Frontal cortex (tissue), 4 donors: ENCODE measurements at places on chromosomes 5 and 9.

GRCh38 chr5:73284220-73284795 is 111.3 kb downstream of the TMEM174 start:
- DNase-seq: no peak

GRCh38 chr5:165201771-165202518 is 1696.5 kb downstream of the MAT2B start:
- no peak for DNase-seq

GRCh38 chr5:150492621-150493020 is 15.3 kb upstream of the NDST1 start:
- DNase-seq: no peak

DNA sequence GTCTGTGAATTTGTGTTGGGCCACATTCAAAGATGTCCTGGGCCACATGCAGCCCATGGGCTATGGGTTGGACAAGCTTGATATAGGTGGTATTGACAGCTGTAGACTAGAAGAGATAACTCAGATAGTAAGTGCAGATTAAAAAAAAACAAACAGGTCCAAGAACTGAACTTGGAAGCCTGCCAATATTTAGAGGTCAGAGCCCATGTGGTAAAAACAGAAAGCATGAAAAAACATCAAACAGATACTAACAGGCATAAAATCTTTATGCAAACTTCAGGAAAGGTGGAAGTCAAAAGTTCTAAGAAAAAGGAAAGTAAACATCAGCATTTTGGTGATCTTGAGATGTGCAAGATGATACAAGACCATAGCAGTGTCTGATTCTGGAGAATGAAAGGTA is 155.1 kb upstream of the NR4A3 start:
- DNase-seq: no peak

GRCh38 chr5:157744051-157745011 is 819 bp downstream of the LSM11 start:
- DNase-seq: peak; percentile 45

GRCh38 chr5:81893961-81894360 is 77.9 kb upstream of the ATG10 start:
- DNase-seq: no peak

GRCh38 chr5:160837211-160837610 is 14.8 kb downstream of the ATP10B start:
- DNase-seq: no peak

DNA sequence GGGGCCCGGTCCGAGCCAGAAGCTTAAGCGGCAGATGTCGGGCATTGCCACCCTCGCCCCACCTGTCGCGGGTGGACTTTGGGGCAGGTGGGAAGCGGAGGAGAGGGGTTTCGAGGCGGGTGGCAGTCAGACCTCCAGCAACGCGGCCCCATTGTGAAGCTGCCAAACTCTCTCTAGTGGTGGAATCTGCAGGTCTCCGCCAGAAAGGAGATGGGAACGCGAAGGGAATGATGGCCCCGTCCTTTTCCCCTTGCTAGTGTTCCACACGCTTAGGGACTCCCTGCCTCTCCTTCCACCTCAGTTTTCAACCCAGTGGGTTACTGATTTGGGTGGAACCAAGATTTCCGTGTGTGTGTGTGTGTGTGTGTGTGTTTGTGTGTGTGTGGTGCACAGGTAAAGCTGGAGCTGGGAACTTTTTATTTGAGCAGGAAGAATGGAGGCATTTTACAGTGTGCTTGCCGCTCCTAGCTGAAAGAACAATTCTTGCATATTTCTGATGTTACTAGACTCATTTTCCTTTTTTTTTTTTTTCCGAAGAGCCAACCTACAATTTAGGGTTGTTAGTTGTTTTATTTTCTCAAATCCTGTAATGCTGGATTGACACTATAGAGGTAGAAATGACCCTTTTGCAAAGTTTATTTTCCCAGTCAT is 1.3 kb downstream of the MACIR start:
- DNase-seq: no peak

- no peak for DNase-seq
Measured at GRCh38 chr5:63400079-63400478, 562.2 kb downstream of the HTR1A start.

GRCh38 chr9:28720746-28721145 is 1147.5 kb upstream of the C9orf72 start:
- DNase-seq: no peak

- no peak for DNase-seq
Measured at GRCh38 chr5:94228791-94229190, 389.6 kb downstream of the KIAA0825 start.

GRCh38 chr5:92652756-92653155 is 928.3 kb downstream of the NR2F1-AS1 start:
- no peak for DNase-seq

GRCh38 chr9:123562844-123563346 is 206.9 kb downstream of the CRB2 start:
- DNase-seq: no peak

DNA sequence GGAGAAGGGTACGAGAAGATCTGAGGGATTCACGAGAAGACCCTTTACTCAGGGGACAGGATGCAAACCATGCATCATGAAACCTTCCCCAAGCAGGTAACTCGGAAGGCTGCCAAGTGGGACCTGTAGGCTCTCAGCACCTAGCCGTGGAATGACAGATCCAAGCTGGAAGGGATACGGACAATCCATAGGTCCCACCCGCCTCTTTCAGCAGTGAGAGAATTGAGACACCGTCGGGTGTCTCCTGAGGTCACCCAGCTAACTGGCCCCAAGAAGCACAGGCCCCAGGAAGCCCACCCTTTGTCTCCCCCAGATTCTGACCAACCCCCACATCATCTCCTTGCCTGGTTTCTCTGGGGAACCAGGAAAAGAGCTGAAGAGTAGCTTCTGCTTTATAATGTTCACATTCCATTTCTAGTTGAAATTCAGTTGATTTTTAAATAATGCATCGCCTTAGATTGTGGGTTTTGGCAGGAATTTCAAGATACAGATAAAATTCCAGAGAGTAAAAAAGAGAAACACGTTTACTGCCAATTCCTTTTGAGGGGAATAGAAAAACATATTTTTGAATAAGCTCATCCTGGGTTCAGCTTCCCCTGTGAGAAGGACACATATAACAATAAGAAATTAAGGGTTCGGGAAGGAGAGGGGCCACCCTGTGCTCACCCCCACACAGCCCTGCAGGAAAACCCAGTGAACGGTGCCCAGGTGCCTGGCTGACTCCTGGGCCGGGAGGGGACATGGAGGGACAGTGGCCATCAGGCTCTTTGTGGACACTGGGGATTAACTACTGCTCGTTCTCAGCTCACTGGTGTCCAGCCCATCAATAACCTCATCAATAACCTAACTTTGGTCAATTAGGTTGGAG is 51.1 kb downstream of the NSUN2 start:
- DNase-seq: no peak

DNA sequence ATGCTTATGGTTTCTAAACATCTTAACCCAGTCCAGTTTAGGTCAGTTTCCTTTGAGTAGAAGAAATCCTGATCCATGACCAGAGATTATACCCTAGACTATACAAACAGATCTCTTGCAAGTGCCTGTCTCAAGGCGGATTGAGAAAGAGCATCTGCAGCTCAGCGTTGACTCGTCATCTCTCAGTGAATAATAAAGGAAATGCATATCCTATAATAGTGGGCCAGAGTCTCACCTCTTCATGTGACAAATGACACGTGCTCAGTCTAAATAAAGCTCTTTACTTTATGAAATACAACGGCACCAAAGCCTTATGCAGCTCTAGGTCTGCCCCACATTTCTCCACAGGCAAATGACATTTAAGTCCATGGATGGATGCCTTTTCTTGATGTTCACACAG is 179.4 kb upstream of the NR3C1 start:
- DNase-seq: no peak

- no peak for DNase-seq
Measured at GRCh38 chr5:139243425-139243970, 45.3 kb upstream of the SIL1 start.

GRCh38 chr5:136679233-136679632 is 313.9 kb upstream of the TRPC7 start:
- no peak for DNase-seq

DNA sequence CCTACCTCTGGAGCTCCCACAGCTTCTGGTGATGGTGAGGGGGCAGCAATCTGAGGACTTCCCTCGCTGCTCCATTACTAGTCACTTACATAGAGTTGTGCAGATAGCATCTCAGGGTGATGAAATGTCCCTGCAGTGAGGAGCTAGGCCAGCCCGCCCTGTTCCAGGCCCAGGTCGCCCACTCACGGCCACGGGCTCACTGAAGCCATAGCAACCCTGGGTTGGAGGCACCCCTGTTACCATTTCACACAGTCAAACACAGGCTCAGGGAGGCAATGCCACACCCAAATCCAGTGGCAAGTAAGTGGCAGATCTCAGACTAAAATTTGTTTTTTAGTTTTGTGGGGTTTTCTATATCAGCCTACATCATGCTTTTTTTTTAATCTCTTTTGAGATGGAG is 19.6 kb downstream of the SH2D3C start:
- DNase-seq: no peak

GRCh38 chr9:16469184-16469583 is 401.3 kb downstream of the BNC2 start:
- no peak for DNase-seq

DNA sequence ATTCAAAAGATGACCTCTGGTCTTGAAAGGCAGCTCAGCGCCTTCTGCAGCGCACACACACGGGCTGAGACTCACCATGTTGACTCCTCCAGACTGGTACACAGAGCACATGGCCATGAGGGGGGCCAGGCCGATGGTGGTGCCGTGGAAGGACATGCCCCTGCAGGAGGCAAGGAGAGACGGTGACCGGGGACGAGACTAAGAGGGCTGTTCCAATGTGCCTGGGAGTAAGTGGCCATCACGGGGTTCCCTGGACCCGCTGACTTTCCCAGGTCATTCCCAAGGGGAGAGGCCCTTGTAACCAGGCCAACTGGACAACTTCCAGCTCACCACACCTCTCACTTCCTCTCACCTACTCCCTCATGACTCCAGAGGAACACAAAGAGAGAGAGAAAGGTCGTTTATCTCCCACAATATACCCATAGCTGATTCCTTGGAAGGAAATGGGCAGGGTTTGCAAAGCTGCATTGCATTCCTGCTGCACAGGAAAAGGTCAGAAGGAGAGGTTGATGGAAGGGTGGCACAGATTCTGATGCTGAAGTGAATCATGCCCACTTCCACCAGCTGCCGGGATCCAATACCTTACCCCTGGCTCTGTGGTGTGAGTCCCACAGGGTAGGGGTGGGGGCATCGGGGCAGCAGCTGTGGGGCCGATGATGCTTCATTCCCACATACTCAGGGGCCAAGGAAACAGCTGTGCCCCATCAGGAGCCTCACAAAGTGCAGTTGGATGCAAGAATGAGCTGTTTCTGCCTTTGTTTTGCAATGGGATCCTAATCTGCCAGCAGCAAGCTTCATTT is 47.2 kb downstream of the NIPAL4 start:
- no peak for DNase-seq
